Activated CD4-positive, alpha-beta T cell treated with anti-CD3 and anti-CD28 coated beads, Interleukin-2, Interleukin-6, amounts not matched to agents 100 ng/mL and 50 ng/mL, durations not matched to agents 16 hours and 8 hours (primary cell): ENCODE measurements at places on chromosomes 11 and 22.
A peak's percentile ranks its signal among the peaks of the same experiment; 100 is the strongest.

DNA sequence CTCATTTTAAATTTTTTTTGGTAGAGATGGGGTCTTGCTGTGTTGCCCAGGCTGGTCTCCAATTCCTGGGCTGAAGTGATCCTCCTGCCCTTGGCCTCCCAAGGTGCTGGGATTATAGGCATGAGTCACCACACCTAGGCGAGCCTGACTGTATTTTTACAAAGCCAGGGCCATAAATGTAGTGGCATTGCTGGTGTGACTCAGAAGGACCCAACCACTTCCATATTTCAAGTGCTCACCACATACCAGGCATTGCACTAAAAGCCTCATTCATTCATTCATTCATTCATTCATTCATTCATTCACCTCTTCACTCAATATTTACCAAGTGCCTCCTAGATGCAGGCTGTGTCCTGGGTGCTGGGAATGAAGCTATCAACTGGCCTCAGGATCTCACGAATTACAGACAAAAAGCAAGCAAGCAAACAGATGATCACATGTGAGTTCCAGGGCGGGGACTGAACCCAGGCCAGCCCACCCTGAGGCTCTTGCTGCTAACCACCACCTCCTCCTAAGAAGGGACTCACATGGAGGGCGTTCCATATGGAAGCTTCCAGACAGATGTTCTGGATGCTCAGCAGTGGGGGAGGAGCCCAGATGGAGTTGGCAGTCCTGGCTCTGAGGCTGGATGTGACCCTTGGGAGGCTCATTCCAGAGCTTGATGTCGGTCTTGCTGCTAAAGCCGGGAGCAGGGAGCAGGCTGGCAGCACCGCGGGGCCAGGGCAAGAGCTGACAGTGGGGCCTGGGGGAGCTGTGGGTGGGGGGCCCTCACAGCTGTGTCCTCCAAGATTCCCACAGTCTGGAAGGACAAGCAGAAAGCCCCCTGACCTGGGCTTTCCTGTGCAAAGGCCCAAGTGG lies 158.8 kb downstream of the CTTN start:
- peak; percentile 12 for DNase-seq

GRCh38 chr22:27663812-27664211 lies 137.7 kb downstream of the MN1 start:
- no peak for DNase-seq

- no peak for DNase-seq
Observed at GRCh38 chr11:85531191-85531897, 95.8 kb downstream of the DLG2 start.

GRCh38 chr11:115384236-115384635 lies 120.0 kb downstream of the CADM1 start:
- no peak for DNase-seq

- no peak for DNase-seq
Observed at GRCh38 chr22:37195921-37196320, 7.9 kb upstream of the C1QTNF6 start.

DNA sequence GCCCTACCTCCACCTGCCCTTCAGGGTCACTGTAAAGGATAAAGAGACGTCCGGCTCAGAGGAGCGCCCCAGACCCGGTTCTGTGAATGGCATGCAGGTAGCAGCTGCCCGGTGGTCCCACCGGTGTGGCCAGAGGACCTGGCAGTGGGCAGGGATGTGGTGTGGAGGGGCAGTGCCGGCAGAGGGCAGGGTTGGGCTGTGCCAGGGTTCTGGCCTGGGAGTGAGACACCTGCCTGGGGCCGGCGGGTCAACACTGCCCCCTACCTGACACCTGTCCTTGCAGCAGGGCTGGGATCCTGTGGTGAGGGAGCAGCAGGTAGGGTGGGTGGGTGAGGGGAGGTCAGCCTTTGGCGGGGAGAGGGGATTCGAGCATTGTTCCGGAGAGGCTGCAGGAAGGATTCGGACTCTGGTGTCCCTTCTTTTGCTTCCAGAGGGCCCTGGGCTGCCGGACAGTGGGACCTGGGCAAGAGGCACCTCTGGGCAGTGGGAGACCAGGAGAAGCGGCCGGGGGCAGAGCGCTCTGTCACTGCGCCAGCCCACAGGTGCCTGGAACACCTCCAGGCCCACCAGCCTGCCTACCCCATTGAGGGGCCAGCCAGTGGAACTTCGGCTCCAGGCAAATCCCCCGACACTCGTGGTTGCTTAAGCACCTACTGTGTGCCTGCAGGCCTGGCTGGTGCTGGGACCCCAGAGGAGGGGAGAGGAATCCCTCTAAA lies 1.6 kb upstream of the PHLDA2 start:
- DNase-seq: peak; percentile 74

GRCh38 chr11:45144126-45145082 lies 2.0 kb upstream of the PRDM11 start:
- DNase-seq: no peak

- DNase-seq: peak; percentile 14
Observed at GRCh38 chr11:76665172-76665571, 5.4 kb downstream of the LRRC32 start.

DNA sequence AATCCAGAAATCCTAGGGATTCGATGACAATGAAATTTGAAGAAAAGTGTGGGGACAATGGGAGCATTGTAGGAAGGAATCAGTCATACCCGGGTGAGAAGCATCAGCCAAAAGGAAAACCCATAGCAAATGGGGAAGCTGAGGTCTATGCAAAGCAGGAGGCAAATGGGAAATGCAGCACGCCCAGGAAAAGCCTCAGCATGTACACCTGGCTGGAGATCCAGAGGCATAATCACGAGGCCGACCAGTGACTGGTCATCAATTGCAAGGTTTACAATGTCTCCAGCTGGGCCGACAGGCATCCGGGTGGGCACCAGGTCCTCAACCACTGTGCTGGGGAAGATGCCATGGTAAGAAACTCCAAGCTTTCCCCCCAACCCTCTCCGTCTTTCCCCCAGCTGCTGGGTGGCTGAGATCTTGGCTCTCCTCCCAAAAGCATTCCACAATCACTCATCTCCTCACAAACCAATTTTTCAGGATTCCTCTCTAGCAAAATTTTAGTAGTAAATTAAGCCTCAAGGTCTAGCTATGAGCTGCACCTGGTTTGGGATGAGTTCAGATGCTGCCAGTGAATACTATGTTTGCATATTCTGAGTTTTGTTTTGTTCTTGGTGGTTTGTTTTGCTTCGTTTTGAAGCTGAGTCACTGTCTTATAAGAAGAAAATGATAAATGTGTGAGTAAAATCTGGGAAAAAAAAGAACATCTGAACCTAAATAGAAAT lies 98.0 kb upstream of the OR5AK2 start:
- no peak for DNase-seq

DNA sequence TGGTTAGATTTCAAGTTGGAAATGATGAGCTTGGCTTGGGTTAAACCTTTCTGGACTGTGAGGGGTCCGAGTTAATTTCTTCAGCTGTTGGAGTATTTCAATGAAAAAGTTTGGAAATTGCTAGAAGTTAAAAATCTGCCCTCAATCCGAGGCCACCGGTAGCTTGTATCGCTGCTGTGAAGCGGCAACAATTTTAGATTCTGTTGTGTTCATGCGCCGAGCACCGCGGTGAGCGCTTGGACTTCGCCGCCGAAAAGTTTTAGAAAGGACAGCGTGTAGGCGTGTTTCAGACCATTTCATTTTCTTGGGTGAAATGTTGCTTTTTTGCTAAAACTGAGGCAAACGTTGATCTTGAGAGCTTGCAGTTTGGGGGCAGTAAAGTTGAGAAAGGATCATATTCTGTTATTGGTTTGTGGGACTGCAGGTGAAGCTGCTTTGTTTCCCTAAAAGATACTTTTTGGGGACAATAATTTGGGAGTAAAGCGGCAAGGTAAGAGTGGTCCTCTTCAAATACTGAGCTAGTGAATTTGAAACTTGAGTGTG lies 928 bp downstream of the FBXO7 start:
- DNase-seq: no peak

DNA sequence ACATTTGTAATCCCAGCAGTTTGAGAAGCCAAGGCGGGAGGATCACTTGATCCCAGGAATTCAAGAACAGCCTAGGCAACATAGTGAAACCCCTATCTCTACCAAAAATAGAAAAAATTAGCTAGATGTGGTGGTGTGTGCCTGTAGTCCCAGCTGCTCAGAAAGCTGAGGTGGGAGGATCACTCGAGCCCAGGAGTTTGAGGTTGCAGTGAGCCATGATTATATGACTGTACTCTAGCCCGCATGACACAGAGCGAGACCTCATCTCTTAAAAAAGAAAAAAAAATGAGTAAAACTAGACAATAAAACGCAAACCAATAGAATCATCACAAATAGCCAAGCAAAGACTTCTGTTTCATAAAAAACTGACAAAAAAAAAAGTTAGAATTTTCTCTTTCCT lies 21.8 kb downstream of the NUCB2 start:
- peak; percentile 88 for DNase-seq

DNA sequence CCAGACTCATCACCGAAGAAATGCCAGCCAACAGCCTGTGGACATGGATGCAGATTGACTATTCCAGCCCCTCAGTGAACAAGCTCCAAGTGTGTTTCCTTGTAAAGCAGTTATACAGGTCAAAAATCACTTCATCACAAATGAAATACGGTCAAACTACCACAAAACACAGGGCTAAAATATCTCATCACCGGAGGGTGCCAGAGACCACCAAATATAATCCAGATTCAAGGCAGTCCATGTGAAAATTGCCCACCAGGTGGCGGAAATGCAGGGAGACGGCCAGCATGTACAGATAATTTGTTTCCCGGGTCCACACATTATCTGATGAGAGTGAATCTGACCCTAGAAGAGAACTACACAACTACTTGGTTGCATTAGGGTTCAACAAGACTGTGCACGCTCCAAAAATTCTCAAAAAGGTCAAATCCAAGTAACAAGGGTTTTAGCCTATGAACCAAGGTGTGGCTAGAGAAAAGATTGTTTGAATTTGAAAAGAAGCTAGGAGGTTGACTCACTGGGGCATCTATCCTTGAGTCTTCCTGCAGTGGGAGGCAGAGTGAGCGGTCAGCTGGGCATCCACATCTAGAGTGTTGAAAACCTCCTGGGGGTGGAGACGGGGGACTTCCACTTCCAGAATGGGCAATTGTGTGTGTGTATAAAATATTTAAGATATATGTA lies 71.7 kb downstream of the IGLL5 start:
- DNase-seq: peak; percentile 67

DNA sequence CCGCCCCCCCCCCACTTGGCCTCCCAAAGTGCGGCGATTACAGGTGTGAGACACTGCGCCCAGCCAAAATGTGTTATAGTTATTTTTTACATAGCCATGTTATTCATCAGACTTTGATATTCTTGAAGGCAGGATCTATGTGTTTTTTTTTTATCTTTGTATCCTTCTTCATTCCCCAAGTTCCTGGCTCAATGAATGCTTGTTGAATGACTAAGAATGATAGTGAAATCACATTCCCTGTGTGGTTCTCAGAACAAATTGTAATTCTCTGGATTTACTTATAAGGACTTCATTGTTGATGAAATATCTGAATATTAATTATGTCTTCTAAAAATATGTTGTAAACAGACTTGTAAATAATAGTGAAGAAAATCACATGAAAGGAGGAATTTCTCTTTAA lies 33.5 kb downstream of the MMP7 start:
- no peak for DNase-seq

DNA sequence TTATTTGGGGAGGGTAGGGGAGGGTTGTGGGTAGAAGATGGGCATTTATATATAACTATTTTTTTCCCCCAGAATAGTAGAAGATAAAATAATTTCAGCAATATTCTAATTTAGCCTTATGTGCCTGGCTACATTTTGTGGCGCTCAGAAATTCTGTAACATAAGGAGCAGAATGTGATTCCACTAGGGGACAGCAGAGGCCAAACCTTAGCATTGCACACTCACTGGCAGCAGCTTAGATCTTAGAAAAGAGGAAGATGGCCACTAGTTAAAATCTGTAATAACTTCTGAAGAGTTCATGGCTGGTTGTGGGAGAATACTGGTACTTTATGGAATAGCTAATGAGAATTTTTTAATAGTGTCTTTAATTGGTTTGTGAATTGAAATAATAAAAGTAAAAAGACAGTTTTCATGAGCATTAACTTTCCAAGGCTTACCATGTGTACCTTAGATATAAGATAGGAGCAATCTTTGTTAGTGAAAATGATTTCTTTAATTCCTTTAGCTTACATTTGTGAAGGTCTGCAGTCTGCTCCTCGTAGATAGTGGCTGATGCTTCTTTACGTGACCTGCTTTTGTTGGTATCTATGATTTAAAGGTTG lies 33.1 kb downstream of the DDX10 start:
- DNase-seq: peak; percentile 56

DNA sequence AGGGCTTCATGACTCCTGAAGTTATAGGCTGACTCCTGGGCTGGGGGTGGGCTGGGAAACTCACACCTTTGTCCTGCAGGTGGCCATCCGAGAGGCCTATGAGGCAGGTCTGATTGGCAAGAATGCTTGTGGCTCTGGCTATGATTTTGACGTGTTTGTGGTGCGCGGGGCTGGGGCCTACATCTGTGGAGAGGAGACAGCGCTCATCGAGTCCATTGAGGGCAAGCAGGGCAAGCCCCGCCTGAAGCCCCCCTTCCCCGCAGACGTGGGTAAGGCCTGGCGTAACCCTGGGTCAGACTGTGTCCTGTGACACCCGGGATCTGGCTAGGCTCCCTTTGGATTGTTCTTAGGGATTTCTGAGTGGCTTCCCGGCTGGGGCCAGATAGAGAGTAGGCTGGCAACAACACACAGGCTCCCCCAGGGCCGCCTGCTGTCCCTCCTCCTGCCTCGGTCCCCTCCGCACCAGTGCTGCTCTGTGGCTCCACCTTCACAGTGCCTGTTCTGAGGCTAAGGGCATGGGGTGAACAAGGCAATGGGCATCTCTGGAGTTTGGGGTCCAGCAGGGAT lies 3.6 kb downstream of the NDUFV1 start:
- DNase-seq: no peak

- DNase-seq: peak; percentile 71
Observed at GRCh38 chr11:88484873-88485621, 147.5 kb upstream of the CTSC start.

DNA sequence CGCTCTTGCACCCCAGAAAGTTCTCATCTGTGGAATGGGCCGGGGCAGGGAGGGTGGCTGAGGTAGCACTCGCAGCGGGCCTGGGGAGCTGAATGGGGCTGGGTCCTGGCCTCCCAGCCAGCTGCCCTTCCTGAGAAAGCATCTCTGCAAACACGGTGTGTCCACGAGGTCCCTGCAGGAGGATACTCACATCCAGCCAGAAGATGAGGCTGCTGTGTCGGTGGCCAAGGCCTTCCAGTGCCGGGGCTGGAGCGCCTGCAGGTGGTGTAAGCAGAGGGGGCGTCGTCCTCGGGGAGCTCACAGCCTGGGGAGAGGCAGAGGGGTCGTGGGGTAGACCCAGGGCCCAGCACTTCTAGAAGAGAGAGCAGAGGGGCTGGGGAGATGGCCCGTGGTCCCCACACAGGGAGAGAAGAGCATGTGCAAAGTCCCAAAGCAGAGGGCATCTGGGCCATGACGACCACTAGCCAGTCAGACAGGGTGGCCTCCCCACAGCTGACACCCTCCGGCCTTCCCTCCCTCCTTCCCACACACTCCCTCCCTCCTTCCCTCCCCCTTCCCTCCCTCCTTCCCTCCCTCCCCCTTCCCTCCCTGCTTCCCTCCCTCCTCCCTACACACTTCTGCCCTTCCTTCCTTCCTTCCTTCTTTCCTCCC lies 97.9 kb downstream of the WNT7B start:
- no peak for DNase-seq

- no peak for DNase-seq
Observed at GRCh38 chr22:29748248-29748893, 18.4 kb downstream of the ZMAT5 start.
